ENCODE measurements at places on chromosomes 3 and 15.
A peak's percentile ranks its signal among the peaks of the same experiment; 100 is the strongest.

- DNase-seq: no peak
Observed at GRCh38 chr15:73602992-73603391, 30.2 kb downstream of the NPTN start.

DNA sequence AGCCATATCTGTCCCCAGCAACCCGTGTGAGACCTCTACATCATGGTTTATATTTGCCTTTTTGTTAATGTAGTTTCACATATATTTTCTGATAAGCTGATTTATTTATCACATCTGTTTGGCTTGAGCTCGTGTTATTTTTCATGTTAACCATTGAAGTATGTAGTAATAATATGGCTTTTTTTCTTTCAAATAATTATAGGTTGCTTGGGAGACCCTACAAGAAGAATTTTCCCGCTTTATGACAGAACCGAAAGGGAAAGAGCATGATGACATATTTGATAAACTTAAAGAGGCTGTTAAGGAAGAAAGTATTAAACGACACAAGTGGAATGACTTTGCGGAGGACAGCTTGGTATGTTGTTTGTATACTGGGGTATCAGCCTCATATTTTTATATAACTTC is 63.9 kb downstream of the OPA1 start:
- DNase-seq: no peak

- no peak for DNase-seq
Observed at GRCh38 chr15:90489944-90490343, 39.8 kb upstream of the CRTC3 start.

- no peak for DNase-seq
Observed at GRCh38 chr15:61654002-61654740, 406.1 kb downstream of the VPS13C start.

- no peak for DNase-seq
Observed at GRCh38 chr3:155462672-155463071, 169.2 kb upstream of the STRIT1 start.

DNA sequence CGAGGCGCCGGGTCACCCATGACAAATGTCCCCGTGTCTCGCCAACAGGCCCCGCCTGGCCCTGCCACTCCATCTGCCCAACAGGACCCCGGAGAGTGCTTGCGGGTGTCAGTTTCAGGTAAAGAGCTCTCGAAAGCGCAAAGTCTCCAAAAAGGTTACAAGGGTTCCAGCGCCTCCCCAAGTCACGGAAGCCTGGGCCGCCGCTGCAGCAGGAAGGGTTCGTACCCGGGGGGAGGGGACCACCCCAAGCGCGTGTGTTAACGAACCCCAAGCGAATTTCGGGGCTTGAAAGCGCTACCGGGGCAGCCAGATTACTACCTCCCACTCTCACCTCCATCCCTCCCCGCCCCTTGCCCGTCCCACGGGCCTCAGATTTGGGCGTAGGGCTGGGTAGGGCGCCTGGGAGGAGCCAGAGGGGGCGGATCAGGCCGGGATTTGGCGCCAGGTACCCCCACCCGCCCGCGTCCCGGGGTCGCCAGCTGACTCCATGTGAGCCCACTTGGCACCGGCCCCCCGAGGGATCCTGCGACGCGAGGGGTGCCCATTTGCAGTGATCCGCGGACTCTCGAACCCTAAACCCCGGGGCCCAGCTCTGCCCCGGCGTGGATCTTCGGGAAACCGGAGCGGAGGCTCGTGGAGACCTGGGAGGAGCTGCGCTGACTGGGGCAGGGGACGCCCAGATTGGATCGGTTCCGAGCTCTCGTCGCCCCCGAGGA is 85.9 kb downstream of the NR2F2 start:
- DNase-seq: no peak

DNA sequence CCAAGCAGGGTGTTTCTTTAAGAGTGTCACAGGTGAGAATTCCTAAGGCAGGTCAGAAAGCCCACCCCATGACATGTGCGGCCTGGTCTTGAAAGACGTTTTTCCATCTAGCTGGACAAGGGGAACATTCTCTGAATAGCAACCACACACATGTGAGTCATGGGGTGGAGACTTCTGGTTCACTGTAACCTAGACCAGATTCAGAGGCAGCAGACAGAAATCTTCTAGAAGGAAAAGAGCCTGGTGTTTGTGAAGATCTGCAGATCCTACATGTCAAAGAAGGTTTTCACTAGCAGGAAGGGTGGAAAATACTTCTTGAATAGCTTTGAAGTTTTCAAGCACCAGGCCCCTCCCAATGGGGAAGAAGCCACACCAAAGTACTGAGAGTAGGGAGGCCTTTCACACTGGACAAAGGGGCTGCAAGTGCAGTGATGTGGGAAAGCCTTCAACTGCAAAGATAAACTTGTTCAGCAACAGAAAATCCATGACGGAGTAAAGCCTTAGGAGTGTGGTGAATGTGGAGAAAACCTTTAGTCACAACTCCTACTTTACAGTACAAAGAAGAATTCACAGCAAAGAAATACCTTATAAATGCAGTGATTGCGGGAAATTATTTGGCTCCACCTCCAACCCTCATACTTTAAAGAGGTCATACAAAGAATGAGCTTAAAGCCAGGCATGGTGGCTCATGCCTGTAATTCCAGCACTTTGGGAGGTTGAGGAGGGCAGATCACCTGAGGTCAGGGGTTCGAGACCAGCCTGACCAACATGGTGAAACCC is 17.6 kb downstream of the ADAM10 start:
- peak; percentile 69 for DNase-seq

- no peak for DNase-seq
Observed at GRCh38 chr3:150391161-150391560, 16.9 kb upstream of the TSC22D2 start.

DNA sequence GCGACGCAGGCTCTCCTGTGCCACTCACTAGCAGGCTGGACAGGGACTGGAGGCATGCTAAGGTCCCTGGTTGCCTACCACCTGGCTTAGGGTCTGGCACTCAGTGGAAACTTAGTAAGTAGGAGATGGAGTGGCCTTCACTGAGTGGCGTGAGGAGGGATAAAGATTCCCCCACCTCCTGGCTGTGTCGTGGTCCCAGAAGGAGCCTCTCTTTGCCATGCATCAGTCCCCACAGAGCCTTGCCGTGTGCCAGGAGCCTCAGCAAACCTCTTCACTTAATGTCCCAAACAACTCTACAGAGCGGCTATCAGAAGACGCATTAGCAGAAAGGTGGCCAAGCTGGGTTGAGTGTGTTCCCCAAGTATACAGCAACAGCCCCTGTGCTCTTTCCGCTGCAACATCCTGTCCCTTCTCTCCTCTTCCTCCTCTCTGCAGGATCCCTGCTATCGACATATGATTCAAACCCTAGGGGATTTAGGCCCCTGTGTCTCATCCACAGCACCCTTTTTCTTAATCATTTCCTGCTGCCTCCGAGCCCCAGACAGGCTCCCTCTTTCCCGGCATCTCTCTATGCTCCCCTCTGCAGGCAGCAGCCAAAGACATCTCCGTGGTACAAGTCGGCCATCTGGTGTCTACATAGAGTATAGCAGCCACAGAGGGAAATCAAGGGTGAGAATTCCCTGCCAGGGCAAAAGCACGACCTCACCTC is 66.7 kb downstream of the SLC6A1 start:
- DNase-seq: peak; percentile 36

DNA sequence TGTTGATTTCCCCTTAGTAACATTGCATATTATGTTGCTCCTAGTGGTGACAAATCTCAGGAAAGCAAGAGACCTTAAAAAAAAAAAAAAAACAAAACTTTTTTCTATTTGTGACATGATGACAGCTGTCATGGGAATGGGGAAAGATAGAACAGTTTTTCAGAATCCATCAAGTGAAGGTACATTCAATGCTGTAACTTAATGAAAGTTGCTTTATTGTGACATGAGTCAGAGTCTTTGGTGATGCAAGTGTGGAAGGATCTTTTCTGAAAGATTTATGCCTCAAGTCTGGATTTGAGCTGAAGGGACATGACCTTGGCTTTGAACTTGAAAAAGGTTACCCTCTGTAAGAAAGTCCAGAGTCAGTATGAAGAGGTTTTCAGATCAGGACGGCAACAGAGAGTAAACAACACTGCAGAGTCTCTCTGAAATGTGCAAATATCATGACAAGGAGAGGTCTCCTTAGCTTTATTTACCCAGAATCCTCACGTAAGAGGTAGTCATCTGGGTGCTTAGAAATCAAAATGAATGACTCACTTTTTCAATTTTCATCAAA is 424.7 kb downstream of the CNTN4 start:
- no peak for DNase-seq

GRCh38 chr3:136070334-136070733 is 104.8 kb downstream of the PPP2R3A start:
- no peak for DNase-seq

DNA sequence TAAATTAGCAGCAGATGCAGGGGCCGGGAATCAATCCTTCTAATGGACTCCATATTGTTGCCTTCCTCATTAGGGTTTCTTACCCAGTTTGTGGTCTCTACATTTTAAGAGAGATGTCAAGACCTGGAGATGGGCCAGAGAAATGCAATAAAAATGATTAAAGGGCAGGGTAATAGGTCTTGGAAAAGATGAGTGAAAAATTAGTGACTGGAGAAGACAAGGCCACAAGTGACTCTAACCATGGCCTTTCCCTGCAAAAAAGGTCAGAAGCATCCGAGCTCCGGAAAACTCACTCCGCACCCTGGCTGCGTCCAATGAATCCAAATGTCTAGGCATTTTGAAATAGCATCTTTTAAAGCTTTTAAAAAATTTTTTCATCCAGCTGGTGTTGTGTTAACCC is 152.8 kb downstream of the ARRDC4 start:
- DNase-seq: no peak

DNA sequence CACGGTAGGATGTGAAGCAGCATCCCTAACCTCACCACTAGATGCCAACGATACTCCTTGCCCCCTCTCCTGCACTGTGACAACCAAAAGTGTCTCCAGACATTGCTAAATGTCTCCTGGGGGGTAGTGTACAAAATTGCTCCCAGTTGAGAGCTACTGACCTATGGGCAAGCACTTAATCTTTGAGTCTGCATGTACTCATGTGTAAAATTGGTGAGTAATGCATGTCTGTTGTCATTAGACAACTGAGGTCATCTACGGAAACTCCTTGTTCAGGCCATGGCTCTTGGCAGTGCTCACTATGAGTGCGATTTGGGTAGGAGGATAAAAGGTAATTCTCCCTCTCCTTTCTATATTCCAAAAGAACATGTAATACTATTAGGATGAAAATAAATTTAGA is 29.2 kb downstream of the PDHB start:
- peak; percentile 45 for DNase-seq

DNA sequence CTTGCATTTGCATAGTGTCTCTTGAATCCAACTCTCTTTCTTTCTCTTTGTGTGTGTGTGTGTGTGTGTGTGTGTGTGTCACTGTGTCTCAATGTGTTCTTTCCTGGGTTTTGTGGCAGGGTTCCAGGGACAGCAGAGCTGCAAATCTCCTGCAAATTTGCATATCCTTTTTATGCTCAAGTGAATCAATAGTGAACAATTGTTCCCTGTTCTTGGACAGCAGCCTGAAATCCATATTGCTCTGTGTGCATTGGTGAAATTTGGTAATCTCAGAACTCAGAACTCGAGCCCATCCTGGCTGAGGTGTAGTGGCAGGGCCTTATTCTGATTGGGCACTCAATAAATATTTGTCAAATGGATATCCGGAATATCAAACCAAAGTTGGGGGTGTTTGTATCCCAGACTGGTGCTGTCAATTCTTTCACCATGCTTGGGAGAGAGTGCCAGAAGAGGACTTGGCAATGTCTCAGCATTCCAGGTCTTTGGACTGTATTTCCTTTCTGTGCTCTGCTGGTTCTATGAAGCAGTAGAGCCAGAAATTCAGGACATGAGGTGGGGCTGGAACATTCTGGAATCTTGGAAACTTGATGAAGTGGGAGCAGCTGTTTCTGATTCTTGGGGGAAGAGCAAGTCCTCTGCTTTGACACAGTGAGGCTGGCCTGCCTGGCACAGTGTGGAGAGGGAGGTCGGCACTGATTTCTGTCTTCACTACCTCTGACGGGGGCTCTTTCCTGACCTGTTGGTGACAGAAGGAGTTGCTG is 380.6 kb upstream of the C2CD4B start:
- no peak for DNase-seq

DNA sequence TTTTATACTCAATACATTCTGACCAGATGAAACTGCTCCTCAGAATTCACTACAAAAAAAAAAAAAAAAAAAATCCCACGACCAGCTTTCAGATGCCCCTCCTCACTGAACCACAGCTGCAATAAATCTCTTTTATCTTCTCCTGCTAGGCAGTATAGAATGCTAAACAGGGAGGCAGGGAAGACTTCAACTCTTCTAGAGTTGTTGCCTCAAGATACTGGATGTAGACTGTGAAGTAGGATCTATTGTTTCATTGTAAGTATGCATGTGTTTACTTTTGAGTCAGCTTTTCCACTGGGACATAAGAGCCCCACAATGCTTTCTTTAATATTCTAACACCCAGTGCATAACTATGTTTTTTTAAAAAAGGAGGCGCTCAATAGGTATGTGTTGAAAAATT is 401.4 kb downstream of the TBL1XR1 start:
- no peak for DNase-seq

DNA sequence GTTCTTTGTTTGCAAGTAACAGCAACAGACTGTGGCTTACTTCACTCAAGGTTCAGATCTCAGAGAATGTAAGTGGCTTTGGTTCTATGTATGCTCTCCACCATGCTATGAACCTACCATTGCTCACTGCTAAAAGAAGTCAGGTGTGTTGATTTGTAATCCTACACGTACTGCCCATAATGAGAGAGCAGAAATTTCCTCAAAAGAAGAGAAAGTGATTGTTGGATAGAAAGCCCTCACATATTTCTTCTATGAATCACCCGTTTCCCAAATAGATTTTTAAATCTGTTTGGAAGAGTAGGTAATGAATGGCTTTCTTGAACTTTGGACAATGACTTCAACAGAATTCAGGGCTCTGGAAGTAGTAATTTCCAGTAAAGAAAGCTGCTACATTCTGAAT is 565.4 kb downstream of the ROBO2 start:
- no peak for DNase-seq

GRCh38 chr15:75151214-75152128 is 50.2 kb upstream of the C15orf39 start:
- DNase-seq: no peak

DNA sequence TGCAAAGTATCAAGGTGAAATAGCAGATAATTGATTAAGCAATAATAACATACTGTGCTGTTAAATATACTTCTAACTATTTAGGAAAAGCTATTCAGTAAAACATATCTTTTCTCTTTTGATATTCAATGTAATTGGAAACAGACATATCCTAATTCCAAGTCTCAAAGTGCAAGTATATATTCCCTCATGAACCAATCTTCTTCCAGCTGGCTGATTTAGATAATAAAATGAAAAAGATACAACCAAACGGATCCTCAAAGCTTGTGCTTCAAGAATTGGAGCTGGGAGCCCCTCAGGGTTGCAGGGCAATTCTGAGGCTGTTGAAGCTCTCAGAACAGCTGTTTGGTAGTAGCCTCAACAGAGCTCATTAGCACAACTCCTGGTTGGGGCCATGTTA is 236.6 kb downstream of the ZIC1 start:
- DNase-seq: no peak

DNA sequence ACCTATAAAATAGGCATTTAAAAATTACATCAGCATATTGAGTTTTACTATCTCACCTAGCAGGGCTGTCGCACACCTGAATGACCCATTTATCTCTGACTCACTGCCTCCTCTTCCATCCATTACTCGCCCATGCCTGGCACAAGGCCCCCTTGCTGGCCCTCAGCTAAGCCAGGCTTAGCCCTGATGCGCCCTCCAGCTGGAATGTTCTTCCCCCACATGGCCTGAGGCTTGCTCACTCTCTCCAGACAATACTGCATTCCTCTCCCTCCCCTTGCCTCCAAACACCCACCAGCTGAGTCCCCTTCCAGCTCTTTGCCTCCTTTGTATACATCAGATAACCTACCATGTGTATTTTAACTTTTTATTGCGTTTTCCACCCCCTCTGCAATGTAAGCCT is 7.2 kb downstream of the SH3BP5 start:
- no peak for DNase-seq
